HCT116 (cell line): ENCODE measurements at places on chromosomes 3 and 15. TPM values are rescaled to one million over a fixed set of nuclear protein-coding genes. Genes with fewer than 3 reads are reported as not detected.

DNA sequence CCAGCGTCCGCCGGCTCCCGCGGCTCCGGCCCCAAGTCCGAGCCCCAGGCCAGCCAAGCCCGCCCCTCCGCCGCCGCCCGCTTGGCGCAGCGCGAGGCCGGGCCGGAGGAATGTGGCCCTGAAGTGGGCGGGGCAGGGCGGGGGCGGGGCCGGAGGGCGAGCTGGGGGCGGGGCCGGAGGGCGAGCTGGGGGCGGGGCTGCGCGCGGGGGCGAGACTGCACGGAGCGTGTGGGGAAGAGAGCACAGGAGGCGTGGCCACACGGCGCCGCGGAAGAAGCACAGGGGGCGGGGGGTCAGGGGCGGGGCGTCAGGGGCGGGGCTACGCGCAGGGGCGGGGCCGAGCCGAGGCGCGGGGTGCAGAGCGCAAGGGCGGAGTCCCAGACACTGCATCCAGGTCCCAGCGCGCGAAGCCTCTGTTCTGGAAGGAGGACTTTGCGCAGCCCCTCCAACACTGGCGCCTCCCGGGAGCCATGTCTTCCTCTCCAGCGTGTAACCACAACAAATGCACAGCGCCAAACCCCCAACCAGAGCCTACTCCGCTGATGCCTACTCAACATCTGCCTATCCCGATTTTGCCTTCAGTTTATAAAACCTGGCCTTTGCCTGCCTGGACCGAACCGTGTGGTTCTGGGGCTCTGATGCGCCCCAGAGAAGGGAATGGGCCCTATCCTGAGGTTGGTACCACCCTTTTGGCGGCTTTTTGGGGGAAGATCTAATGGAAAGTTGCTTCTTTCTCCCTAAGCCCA lies 105.5 kb downstream of the IQSEC1 start:
- H3K36me3 ChIP-seq, result no peaks in the 10 kb centered on the region
- peak overlapping the region; percentile 81 for H3K4me3 ChIP-seq
- no peaks in the 10 kb centered on the region for H3K27me3 ChIP-seq
- H3K4me1 ChIP-seq, result peaks cover 13% of the 10 kb centered on the region
- peak; percentile 66 for DNase-seq

DNA sequence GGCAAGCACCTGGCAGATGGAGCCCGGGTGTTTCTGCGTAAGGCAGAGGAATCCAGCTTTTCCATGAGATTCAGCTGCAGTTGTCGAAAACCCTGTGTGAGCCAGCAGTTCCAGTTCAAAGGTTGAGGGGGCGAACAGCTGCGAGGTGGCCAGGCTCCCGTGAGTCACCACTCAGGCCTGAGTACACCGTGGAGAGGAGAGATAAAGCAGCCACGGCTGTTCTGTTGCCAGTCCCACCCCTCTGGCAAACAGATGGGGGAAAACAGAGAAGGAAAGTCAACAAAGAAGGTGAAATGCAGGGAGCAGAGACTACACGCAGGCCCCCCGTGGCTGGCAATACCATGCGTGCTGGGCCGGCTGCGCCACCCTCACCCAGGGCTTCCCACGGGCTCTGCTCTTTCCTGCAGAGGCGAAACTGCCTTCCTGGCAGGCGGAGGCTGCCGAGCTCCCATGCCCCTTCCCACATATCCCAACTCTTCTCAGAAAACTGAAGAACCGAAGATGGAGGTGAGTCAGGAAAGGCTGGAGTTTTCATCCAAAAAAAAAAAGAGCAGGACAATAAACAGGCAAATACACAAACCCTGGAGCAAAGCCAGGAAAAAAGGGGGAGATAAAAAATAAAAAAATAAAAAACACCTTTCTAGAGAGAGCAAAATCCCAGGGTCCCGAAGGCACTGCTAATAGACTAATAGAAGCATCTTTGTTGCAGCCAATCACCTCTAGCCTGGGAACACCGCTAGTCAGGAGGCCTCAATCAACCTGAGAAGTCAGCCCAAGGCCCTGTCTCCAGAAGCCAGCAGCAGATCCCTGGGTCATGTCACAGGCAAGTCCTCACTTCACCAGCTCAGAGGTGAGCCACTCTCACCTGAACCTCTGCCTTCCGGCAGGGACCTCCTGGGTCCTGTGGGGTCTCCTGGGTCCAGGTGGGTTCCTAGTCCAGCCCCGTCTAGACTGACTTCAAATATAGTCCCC lies 37.7 kb downstream of the FAM174B start:
- H3K4me3 ChIP-seq, result no peak overlapping the region
- H3K36me3 ChIP-seq, result no peaks in the 10 kb centered on the region
- no peaks in the 10 kb centered on the region for H3K4me1 ChIP-seq
- no peak for DNase-seq
- H3K27me3 ChIP-seq, result no peaks in the 10 kb centered on the region

DNA sequence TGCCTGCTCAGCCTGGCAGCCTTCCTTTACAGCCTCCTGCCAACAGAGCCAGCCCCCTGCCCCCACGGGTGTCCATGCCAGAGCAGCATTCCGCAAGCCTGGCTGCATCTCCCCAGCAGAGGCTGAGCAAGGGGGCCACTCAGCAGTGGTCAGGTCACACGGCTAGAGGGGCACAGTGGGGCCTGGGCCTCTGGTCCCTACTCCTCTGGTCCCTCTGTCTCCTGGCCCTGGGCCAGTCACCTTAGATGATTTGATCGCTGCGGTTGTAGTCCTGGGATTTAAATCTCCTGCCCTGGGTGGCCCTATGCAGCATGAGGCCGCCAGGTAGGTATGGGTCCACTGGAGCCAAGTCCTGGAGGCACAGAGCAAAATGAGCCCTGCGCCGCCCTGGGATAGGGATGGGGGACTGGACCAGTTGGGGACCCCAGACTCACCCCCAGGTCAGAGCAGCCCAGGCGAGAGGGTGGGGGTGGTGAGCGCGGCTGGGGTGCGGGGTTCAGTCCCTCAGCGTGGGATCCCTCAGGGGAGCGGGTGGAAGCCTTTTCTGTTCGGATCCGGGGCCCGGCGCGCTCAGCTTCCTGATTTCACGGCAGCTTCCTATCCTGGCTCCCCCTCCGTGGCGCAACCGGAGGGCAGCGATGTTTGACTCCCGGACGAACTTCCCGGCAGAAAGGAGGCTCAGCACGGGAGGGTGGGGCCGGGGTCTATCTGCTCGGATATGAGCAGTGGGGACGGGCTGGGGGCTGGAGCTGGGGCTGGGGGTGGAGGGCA lies at the start of gene ZBTB47:
TSS of gene ZBTB47 (plus strand) at position 138 of the 771 bp plus-strand sequence. CDS start 4,659 bp downstream, outside the sequence.
- no peaks in the 10 kb centered on the region; the same call in 1 of the 2 replicates for H3K36me3 ChIP-seq
- DNase-seq, result no peak
- H3K27ac ChIP-seq, result peak within 1 kb of the TSS; percentile 84
- H3K4me3 ChIP-seq, result peak within 1 kb of the TSS; percentile 75
- no peaks in the 10 kb centered on the region for H3K27me3 ChIP-seq

- peak overlapping the region; percentile 15 for H3K4me3 ChIP-seq
- no peaks in the 10 kb centered on the region for H3K36me3 ChIP-seq
- no peaks in the 10 kb centered on the region for H3K27me3 ChIP-seq
These were observed 40.5 kb downstream of the TRAT1 start for GRCh38 chr3:108862865-108863798.

DNA sequence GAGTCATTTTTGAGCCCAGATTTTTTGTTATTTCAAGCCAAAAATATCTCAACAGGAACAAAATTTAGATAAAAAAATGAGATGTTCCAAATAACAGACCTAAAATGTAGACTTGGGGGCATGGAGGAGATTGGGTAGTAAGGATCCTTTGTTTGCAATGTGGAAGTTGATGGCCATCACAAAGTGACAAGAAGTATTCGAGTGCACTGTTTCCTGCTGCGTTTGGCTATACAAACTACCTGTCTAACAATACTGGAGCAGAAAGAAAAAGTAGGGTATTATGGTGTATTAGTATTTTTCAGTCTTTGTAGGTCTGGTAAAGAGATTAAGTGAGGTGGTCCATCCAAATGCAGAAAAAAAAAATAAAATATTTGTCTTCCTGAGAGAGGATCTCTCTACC lies 284.2 kb downstream of the C3orf38 start:
- H3K27ac ChIP-seq, result no peak overlapping the region
- H3K36me3 ChIP-seq, result no peaks in the 10 kb centered on the region
- H3K4me1 ChIP-seq, result no peaks in the 10 kb centered on the region
- DNase-seq, result no peak
- H3K4me3 ChIP-seq, result no peak overlapping the region

- H3K4me1 ChIP-seq, result no peaks in the 10 kb centered on the region
- no peak for DNase-seq
- H3K36me3 ChIP-seq, result no peaks in the 10 kb centered on the region; the same call in 1 of the 2 replicates
- no peak overlapping the region for H3K4me3 ChIP-seq
- H3K27ac ChIP-seq, result no peak overlapping the region
- no peaks in the 10 kb centered on the region for H3K27me3 ChIP-seq
These were observed 14.5 kb downstream of the H1-8 start for GRCh38 chr3:129557548-129557894.

DNA sequence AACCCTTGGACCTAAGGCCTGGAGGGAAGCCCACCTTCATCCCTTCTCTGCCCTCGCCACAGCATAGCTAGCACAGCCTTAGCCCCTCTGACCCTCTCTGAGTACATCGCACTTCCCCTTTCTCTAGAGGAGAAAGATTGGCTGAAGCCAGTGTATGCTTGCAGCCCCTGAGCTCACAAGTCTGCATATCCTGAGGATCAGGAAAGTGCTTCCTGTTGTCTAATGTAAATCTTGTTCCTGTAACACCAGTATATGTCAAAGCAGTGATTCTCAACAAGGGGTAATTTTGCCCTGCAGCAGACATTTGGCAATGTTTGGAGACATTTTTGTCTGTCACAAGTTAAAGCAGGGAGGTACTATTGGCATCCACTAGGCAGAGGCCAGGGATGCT lies 2.2 kb upstream of the PRKCD start:
- H3K27me3 ChIP-seq, result no peaks in the 10 kb centered on the region
- no peaks in the 10 kb centered on the region for H3K36me3 ChIP-seq
- H3K27ac ChIP-seq, result no peak overlapping the region
- DNase-seq, result no peak
- H3K4me3 ChIP-seq, result no peak overlapping the region

DNA sequence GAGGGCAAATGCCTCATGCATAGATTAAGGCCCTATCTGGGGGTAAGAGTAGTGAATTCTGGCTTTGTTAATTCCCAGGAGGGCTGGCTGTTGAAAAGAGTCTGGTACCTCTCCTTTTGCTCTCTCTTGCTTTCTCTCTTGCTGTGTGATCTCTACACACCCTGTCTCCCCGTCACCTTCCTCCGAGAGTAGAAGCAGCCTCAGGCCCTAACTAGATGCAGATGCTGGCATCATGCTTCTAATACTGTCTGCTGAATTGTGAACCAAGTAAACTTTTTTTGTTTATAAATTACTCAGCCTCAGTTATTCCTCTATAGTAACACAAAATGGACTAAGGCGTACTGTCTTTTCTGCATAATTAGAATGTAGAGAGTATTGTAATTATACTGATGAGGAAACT lies 908.1 kb downstream of the DIPK2A start:
- H3K4me3 ChIP-seq, result no peak overlapping the region
- H3K4me1 ChIP-seq, result no peaks in the 10 kb centered on the region
- H3K27me3 ChIP-seq, result no peaks in the 10 kb centered on the region

- no peaks in the 10 kb centered on the region for H3K4me1 ChIP-seq
- no peaks in the 10 kb centered on the region for H3K36me3 ChIP-seq
- DNase-seq, result no peak
These were observed 14.6 kb downstream of the PLXNA1 start for GRCh38 chr3:126997455-126998038.

DNA sequence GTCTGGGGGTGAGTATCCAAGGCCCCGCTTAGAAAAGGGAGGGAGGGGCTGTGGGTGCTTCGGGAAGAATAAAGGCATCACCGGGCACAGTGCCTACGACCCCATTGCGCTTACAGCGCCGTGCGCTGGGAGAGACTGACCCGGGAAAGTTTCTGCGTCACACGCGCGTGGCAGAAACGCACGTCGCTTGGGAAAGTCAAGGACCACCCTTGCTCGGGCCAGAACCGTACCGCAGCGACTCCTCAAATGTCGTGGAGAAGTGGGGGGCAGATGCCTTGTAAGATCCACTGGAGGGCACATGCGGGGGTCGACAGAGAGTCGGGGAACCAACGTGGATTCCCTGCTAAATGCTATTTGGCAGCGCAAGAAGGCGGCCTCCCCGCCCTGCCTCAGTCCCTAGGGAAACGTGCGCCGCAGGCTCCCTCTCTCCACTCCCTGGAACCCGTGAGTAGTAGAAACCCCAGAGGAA lies 2.4 kb downstream of the ADAMTS9 start:
- H3K36me3 ChIP-seq, result no peaks in the 10 kb centered on the region
- peaks cover 16% of the 10 kb centered on the region for H3K4me1 ChIP-seq
- DNase-seq, result no peak
- peak overlapping the region; percentile 42 for H3K4me3 ChIP-seq
- H3K27ac ChIP-seq, result no peak overlapping the region

The C3orf70 gene
- not detected for total RNA-seq

The CD200 gene
- total RNA-seq, result not detected

The DNAH12 gene
- total RNA-seq, result not detected

The ADAMTS17 gene
- 4.2 TPM for total RNA-seq
